NCI-H526 treated with DMSO at 0.1 percent for 48 hours (cell line): ENCODE measurements at places on chromosomes 5 and 9.

GRCh38 chr5:135012951-135013391, 21.1 kb downstream of the PITX1 start:
- DNase-seq = no peak

DNA sequence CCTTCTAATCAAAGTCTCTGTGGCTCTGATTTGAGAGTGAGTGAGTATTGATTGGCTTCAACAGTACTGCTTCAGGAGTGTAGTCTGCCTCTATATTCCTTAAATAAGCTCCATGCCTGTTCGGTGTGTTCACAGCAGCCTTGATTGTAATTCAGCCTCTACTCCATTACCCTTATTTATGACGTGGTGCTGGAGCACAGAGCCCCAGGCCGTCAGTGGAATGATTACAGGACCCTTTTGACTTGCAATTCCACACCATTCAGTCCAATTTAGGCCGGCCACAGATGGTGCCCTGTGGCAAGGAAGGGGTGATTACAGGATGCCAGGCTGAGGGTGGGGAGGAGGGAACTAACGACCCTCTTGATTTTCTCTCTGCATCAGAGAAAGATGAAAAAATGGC, 110.3 kb downstream of the ASTN2 start:
- DNase-seq = no peak

DNA sequence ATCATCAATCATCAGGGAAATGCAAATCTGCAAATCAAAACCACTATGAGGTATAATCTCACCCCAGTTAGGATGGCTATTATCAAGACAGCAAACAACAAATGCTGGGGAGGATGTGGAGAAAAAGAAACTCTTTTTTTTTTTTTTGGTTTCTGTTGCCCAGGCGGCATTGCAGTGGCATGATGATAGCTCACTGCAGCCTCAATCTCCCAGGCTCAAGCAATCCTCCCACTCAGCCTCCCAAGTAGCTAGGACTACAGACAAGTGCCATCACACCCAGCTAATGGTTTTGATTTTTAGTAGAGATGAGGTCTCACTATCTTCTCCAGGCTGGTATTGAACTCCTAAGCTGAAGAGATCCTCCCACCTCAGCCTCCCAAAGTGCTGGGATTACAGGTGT, 5.4 kb upstream of the CNTRL start:
- no peak for DNase-seq

- DNase-seq = no peak
Observed at GRCh38 chr9:134418354-134418753, 92.1 kb downstream of the RXRA start.

DNA sequence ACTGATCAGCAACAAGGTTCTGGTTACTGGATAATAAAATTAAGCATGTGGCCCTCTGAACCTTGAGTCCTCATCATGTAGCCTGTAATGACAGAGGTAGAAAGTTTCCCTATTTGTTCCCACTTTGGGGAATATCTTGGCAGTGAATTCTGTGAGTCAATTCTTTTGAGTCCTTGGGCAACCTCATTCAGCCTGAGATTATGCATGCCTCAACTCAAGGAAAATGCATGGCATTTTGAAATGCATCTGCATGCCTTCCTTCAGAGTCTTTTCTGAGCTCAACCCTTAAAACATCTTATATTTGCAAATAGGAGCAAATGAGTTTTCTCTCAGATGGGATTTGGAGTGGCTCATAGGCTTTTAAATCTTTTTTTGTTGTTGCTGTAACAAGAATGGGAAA, 218.1 kb upstream of the CD180 start:
- no peak for DNase-seq

GRCh38 chr5:132466433-132467286, 23.9 kb downstream of the IRF1 start:
- no peak for DNase-seq
